ENCODE measurements at places on chromosomes 5 and 9. TPM values are rescaled to one million over a fixed set of nuclear protein-coding genes. Genes with fewer than 3 reads are reported as not detected.

DNA sequence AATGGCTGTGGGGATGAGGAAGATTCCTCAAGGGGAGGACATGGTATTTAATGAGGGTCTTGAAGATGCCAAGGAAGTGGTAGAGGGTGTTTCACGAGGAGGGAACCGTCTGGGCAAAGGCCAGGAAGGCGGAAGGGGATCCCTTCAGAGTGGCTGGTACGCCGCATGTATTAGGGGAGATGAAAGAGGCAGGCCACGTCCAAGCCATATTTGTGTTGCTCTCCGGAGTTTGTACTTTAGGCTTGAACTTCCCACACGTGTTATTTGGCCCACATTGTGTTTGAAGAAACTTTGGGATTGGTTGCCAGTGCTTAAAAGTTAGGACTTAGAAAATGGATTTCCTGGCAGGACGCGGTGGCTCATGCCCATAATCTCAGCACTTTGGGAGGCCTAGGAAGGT is 1.2 kb downstream of the FXN start:
- no peak for DNase-seq

DNA sequence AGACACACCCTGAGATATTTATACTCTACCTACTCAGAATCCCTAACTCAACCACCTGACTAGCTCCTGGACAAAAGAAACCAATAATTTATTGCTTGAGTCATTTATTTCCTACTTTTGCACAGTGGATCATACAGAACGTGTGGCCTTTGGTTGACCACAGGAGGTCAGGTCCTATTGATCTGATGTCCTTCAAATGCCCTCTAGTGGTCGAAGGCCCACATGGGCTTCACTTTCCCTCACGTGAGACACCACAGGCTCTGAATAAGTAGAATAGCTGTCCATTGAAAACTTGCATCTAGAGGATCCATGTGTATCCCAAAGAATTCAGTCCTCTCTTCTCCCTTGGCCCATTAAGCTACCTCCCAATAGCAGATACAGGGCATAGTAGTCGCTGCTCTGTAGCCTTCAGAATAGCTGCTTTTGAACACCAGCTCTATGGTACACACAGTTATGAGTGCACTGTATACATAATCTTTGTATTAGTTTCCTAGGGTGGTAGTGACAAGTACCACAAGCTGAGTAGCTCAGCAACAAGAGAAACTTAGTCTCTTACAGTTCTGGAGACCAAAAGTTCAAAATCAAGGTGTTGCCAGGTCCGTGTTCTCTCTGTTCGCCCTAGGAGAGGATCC is 177.6 kb upstream of the SMARCA2 start:
- DNase-seq = peak; percentile 11

GRCh38 chr5:138945421-138946240 is 70.5 kb upstream of the LRRTM2 start:
- DNase-seq = no peak

The FGFR4 gene
- total RNA-seq = 24.6 TPM

DNA sequence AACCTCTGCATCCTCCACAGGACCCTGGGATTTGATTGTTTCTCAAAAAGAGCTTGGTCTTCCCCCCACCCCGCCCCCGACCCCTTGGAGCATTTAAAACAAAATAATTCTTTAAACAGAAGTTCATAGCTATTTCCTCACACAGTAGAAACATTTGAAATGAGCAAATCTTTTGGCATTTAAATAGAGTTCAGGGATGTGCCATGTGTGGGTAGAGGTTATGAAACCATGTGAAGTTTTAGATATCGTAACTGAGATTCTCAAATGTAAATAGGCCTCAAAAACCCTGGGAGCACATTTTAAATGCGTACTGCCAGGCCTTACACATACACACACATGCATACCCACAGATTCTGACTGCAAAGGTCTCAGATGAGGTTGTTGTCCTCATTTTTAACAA is 66.5 kb downstream of the EPB41L4B start:
- peak; percentile 50 for DNase-seq

The OTULINL gene
- 46.4 TPM for total RNA-seq

GRCh38 chr5:113518884-113519283 is 5.4 kb downstream of the YTHDC2 start:
- no peak for DNase-seq

- no peak for DNase-seq
Measured at GRCh38 chr5:124180299-124180874, 566.1 kb downstream of the ZNF608 start.

The B4GALT1 gene
- 14.8 TPM for total RNA-seq

DNA sequence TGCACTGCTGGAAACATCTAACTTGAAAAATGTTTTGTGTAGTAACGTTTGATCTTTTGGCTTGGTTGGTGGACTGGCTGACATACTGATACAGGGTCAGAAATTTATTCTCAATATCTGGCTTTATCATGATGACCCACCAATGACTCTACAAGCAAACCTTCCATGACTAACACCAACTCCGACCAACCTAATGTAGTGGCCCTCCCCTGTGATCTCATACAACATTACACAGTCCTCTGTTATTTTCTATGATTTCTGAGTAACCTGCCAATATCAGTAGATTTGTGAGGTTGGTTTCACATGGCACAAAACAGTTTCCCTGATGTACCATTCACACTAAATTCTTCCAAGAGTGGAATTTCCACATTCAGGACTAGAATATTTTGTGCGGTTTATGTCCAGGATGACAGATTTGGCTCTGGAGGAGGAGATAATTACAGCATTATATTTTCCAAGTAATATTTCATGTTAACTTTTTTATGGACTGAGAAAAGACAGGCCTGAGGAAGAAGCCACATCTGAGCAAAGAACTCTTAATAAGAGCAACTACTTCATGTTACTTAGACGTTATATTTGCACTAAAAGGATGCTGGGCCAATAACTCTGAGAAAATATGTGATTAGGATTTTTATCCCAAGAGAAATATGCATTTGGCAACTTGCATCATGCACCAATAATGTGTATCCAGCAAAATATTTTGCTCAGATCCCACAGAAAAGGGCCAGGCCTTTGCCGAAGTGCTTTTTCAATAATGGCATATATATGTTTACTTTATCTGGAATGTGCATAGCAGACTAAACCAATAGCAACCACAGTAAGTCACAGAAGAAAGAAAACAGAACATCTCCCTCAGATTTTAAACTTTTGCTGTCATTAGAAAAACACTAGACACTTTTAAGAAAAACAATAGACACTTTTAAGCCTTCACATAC is 273.4 kb downstream of the KCNN2 start:
- DNase-seq = no peak

DNA sequence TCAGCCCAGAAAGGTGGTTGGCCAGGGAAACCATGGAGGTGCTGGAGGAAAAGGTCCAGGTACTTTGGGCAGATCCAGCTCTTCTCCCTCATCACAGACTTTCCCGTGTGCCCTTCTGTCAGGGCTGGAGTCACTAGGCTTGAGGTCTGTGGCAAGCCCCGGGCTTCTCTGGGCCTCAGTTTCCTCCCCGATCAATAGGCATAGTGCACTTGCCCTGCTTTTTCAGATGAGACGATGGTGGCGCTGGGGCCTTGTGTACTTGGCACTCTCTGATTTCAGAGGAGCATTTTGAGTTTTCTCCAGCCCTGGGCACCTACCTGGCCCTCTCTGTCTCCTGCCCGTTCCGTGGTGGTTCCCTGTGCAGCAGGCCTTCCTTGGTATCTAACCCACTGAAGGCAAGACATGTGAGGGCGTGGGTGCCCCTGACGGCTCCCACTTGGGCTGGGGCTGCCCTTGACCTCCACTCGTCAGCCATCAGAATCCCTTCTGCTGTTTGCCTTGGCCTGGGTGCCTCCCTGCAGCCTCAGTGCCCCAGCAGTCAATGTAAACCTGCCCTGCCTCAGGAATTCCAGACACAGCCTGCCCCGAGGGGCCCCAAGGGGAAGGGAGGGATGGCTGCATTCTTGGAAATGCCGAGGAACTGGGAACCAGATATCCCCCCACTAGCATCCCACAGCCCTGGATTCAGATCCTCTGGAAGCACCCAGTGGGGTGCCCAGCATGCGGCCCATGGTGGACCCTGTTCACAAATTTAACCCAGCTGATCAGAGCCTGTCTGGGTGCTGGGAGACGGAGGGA is 66.3 kb upstream of the COL5A1 start:
- no peak for DNase-seq

GRCh38 chr9:111949919-111950318 is 53.3 kb downstream of the UGCG start:
- peak; percentile 51 for DNase-seq

DNA sequence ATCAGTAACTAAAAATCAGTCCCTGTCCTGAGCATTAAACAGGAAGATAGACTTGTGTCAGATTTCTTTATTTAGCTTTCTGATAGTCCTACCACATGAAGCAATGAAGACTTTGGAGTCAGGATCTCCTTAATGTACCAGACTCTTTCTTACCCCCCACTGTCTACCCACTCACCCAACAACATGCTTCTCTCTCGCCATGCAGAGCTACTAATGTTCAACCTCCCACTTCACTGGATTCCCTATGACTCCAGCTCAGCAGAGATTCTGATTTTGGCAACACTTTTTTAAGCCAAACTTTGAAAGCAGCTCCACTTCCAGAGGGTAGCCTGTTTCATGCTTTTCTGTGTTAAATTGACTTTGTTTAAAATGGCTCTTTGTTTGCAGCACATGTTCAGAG is 50.8 kb downstream of the GPR21 start:
- no peak for DNase-seq

- peak; percentile 72 for DNase-seq
Measured at GRCh38 chr9:4740638-4741364, at the start of gene AK3. TSS of gene AK3 (minus strand) at chr9:4741202. CDS start at chr9:4741087, 115 bp downstream.

GRCh38 chr9:87725900-87726709 is at the start of gene CTSL:
TSS of gene CTSL (plus strand) at chr9:87726119. CDS start at chr9:87727604, 1,485 bp downstream.
- DNase-seq = peak; percentile 67

The CDH18 gene
- total RNA-seq = 0.15 TPM

The COL23A1 gene
- not detected for total RNA-seq

- no peak for DNase-seq
Measured at GRCh38 chr9:26561928-26562327, 330.7 kb downstream of the CAAP1 start.

- DNase-seq = peak; percentile 75
Measured at GRCh38 chr5:13814301-13814700, 130.2 kb downstream of the DNAH5 start.

- DNase-seq = no peak
Measured at GRCh38 chr9:114459464-114459863, 45.8 kb downstream of the WHRN start.

- DNase-seq = no peak
Measured at GRCh38 chr9:78273761-78274160, 23.2 kb upstream of the PSAT1 start.

DNA sequence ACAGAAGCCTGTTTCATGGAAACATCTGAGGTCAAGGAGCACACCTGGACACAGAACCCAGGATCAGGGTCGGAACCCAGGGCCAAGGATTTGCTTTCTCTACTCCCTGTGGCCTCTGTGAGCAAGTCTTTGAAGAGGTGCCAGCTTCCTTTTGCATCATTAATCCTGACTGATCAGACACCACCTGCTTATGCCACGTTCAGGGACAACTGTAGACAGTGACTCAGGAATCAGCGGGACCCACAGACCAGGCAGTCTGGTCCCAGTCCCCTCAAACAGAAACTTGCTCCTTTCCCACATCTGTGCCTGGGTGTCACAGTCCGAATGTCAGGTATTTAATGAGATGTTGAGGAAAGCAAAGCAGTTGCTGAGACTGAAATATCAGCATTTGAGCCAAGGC is 154.8 kb downstream of the SGCD start:
- DNase-seq = no peak

The FCN1 gene
- not detected for total RNA-seq

- no peak for DNase-seq
Measured at GRCh38 chr9:35835766-35836165, 6.7 kb downstream of the TMEM8B start.

GRCh38 chr5:115402822-115403577 is 106.5 kb upstream of the CCDC112 start:
- peak; percentile 19 for DNase-seq

DNA sequence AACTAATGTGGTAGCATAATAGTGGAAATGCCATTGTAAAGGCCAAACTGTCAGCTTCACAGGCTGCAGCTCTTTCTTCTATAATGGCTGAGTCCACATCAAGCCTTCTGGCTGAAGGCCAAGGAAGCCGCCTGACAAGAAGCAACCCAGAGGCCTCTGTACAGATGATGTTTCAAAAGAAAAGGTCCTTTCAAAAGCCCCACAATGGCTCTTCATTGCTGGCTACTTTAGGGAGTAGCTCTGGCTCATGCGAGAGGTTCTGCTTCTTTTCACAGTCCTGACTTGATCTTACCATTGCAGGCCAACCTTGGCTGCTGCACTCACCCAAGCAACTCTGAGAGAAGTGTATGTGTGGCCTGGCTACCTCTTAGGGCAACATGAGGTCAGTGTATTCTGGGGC is 54.5 kb upstream of the EQTN start:
- no peak for DNase-seq

The LCN9 gene
- total RNA-seq = not detected

- DNase-seq = no peak
Measured at GRCh38 chr5:53792338-53792737, 231.9 kb downstream of the NDUFS4 start.

DNA sequence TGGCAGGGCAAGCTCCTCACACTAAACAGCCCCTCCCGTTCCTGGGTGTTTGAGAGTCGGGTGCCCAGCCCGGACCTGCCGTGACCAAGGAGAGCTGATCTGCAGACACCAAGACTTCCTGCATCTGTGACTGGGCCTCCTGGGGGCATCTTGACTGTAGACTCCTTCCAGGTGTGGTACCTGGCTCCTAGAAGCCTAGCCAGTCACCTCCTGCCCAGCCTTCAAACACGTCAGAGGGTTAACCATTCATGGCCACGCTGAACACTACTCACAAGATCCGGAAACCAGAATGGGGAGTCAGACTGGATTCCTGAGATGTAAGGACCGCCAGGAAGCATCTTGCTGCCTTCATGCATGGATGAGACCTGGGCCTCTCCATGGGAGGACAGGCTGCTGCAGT is 3.7 kb upstream of the LCN2 start:
- DNase-seq = peak; percentile 94

The C8G gene
- total RNA-seq = 0.77 TPM

DNA sequence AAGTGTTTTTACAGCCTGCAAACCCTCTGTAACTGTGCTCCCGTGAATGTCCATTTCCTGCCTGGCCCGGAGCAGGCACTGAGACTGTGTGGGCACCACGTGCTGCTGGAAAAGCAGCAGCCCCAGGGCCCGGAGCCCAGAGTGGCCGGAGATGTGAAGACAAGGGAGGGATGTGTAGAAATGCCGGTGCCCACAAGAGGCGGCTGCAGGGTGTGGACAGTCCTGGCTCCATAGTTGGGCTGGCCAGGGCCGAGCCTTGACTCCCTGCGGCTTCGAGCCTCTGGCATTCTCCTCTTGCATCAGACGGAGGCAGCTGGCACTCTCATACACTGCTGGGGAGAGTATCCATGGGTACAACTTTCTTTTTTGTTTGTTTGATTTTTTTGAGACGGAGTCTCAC is 13.2 kb upstream of the GFPT2 start:
- DNase-seq = no peak

GRCh38 chr5:10633271-10634049 is 69.6 kb downstream of the ANKRD33B start:
- DNase-seq = no peak

DNA sequence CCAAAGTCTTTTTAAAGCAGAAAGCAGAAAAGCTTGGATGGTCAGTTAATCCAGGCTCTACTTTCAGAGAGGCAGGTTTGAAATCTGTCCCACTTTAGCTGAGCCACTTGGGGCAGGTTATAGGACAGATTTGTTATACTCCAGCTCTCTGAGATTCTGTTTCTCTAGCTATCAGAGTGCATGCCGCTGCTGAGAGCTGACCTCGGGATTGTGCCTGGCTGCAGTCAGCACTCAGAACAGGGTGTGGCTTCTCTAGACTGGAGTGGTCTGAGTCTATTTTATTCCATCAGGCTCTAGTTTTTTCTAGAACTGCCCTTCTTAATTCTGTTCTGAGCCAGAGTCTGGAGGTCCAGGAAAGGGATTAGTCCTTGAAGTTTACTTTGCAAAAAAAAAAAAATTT is 67.7 kb downstream of the NDFIP1 start:
- no peak for DNase-seq

- no peak for DNase-seq
Measured at GRCh38 chr5:90657788-90658187, 99.2 kb downstream of the ADGRV1 start.
